NCI-H524 treated with DMSO at 0.1 percent for 48 hours (cell line): ENCODE measurements at places on chromosomes 1 and 21.
A peak's percentile ranks its signal among the peaks of the same experiment; 100 is the strongest.

DNA sequence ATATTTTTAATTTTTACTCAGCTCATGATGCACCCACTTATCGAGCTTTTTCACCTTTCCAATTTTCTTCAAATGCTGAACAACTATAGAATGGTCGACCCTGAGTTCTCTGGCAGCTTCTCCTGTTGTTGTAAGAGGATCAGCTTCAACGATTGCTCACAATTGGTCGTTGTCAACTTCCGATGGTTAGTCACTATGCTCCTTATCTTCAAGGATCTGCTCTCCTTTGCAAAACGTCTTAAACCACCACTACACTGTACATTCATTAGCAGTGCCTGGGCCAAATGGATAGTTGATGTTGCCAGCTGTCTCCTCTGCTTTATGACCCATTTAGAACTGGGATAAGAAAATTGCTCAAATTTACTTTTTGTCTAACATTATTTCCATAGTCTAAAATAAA lies 385.9 kb upstream of the LYPLAL1 start:
- no peak for DNase-seq

GRCh38 chr1:220269036-220269435 lies 3.2 kb downstream of the RAB3GAP2 start:
- no peak for DNase-seq

DNA sequence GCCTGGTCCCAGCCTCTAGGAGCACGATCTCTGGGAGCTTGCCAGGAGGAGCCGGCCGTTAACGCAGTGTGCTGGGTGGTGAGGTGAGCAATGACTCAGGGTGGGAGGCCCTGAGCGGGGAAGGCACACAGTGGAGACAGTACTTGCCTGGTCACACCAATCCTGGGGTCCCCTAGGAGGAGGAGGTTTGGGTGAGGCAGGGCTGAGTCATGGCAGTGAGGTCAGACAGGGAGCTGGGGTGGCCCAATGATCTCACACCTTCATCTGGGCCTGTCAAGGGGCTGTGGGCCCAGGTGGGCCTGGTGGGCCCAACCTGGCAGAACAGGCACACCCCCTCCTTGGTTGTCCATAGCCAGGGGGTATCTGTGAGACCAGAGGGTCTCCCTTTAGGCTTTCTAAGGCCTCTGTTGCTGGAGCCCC lies 8.6 kb upstream of the EDN2 start:
- DNase-seq, result no peak

- no peak for DNase-seq
Observed at GRCh38 chr1:223716302-223716862, 4.0 kb downstream of the CAPN2 start.

DNA sequence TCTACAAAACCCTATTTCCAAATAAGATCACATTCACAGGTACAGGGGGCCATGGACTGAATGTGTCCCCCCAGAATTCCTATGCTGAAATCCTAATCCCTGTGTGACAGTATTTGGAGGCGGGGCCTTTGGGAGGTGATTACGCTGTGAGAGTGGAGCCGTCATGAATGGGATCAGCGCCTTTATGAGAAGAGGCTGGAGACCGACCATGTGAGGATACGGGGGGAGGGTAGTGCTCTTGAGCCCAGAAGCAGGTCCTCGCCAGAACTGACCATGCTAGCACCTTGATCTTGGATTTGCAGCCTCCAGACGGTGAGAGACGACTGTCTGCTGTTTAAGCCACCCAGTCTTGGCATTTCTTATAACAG lies 23.8 kb upstream of the KIF26B start:
- no peak for DNase-seq

GRCh38 chr1:27397110-27397509 lies 4.7 kb downstream of the GPR3 start:
- DNase-seq, result no peak

DNA sequence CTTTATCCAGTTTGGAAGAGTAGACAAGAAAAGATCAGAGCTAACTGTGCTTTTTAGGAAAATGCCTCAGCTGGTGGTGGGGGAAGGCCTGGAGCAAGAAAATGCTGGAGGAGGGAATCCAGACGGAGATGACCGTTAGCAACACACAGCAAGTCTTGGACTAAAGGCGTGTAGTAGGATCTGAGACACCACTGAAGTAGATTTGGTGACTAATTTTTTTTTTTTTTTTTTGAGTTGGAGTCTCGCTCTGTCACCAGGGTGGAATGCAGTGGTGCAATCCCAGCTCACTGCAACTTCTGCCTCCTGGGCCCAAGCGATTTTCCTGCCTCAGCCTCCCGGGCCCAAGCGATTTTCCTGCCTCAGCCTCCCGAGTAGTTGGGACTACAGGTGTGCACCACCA lies 41.2 kb downstream of the LPAR3 start:
- no peak for DNase-seq

DNA sequence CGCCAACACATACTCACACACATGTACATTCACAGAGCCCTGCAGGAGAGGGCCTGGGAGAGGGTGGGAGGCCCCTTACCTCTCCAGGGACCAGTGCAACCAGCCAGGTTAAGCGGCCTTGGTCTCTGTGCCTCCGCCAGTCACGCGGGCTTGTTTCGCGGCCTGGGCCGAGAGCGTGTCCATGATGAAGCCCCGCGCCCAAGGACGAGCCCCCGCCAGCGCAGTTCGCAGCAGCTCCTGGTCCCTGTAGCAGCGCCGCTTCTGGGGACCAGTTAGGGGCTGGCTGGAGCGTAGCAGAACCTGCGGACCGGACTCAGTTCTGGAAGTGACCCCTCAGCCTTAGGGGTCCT lies 7.3 kb upstream of the FAM167B start:
- DNase-seq, result no peak

DNA sequence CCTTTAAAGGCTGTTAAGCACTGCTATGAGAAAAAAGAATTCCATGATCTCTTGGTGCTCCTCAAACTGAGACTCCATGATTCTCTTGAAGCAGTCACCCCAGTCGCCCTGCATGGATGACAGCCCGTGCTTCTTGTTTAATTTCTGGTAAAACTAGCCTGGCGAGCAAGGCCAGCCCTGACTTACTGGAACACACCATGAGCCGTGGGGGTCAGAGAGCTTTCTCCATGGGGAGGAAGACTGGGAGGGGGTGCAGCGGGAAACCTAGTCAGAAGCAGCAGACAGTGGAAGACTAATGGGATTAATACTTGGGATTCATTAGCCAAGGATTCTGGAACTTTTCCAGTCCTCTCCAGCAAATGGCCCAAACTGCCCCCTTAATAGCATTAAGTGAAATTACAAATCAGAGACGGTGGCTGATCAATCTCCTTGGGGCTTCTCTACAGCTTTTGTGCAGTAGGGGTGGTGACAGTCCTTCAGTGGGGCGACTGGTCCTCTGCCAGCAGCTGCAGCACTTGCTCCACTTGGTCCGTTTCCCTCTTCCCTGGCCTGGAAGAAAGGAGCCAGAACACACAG lies 57.2 kb upstream of the LRRN2 start:
- peak; percentile 14 for DNase-seq

- DNase-seq, result no peak
Observed at GRCh38 chr1:195933835-195934234, 674.4 kb downstream of the KCNT2 start.

DNA sequence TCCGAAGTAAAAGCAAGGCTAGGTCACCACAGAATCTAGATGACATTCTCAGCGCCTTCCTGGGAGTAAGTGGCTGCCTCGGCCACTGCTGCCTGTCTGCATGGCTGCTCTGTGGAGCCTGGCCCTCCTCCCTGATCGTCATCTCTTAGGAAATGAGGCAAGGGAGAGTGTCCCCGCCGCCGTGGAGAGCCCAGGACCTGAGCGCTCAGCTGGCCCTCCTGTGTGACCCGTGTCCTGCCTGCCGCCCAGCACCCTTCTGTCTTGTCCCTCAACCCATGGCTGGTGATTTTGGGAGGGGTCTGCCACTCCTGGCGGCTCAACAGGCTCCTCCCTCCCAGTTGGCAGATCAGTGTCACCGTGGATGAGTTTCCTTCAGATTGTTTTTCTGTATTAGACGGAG lies 156.4 kb upstream of the COL6A1 start:
- no peak for DNase-seq

- no peak for DNase-seq
Observed at GRCh38 chr1:222129041-222129440, 387.2 kb upstream of the DUSP10 start.

DNA sequence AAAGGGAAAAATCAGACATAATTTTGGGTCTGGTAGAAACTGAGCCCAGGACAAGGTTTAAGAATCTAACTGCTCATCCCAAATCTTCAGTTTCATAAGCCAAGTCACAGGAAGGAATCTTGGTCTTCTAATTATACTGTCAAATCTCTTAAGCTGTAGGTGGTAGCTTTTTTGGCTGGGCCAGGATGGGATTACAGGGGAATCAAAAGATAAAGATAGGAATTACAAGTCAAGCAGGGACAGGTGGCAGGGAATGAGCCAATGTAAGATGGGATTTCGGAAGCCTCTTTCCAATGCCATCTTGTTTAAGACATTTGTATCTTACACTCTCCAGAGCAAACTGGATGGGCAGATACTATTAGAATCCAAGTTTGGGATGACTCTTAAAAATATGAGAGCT lies 383.5 kb downstream of the KCNH1 start:
- DNase-seq, result peak; percentile 2

DNA sequence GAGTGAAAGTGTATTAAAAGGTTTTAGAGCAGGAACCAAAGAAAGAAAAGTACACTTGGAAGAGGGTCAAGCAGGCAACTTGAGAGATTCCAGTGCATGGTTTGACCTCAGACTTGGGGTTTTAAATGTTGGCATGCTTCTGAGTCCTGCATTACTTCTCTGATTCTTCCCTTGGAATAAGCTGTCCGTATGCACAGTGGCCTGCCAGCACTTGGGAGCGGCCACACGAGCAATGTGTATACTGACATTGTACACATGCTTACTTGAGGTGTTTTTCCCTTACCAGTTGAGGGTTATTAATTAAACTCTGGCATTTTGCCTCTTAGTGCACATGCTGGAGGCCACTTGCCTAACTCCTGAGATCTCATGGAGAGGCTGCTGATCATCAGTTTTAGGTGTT lies 786.6 kb upstream of the RGS18 start:
- no peak for DNase-seq

- DNase-seq, result no peak
Observed at GRCh38 chr1:54188291-54188690, 11.5 kb downstream of the CYB5RL start.
